ENCODE measurements at places on chromosomes 6 and 20. TPM values are rescaled to one million over a fixed set of nuclear protein-coding genes. Genes with fewer than 3 reads are reported as not detected.

DNA sequence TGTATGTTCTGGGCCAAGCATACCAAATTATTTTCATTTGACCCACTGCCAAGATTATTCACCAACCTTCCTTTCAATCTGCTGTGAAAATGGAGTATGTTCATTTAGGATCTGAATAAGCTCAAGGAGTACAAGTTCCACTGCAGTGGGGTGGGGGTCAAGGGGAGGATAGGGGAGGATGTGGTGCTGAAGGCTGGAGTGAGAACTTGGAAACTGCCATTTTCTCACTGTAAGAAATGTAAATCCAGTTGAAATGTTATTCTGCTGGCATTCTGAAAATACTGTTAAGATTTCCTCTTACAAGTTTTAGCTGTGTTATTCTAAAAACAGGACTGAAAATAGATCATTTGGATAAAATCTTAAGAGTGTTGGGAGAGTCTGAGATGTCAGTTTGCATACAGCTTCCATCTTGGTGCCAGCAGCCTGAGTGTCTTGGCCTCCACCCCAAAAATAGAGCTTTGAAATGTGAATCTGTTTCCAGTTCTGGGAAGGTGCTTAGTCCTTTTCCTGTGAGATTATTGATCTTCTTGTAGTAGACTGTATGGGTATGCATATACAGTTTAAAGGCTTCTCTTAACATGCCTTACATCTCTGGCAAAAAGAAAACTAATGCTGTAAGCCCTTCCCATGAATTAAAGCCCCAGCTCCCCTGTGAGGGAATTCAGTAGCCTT, 84.3 kb downstream of the CTNNBL1 start:
- DNase-seq = no peak

DUSP15 gene
- total RNA-seq = 49.5 TPM

DNA sequence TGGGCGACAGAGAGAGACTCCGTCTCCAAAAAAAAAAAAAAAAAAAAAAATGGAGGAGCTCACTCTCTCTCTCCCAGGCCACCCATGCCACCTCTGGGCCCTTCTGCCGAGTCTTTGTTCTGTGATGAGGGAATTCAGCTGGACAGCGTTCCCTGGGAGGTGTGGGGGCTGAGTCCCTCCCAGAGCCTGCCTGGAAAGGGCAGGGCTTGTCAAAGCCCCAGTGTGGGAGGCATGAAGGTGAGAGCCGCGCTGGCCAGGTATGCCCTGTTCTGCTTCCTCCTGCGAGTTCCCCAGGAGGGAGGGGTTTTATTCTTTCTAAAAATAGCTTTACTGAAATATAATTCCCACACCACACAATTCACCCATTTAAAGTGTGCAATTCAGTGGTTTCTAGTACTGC, 69.6 kb downstream of the TMEM242 start:
- DNase-seq = no peak

DNA sequence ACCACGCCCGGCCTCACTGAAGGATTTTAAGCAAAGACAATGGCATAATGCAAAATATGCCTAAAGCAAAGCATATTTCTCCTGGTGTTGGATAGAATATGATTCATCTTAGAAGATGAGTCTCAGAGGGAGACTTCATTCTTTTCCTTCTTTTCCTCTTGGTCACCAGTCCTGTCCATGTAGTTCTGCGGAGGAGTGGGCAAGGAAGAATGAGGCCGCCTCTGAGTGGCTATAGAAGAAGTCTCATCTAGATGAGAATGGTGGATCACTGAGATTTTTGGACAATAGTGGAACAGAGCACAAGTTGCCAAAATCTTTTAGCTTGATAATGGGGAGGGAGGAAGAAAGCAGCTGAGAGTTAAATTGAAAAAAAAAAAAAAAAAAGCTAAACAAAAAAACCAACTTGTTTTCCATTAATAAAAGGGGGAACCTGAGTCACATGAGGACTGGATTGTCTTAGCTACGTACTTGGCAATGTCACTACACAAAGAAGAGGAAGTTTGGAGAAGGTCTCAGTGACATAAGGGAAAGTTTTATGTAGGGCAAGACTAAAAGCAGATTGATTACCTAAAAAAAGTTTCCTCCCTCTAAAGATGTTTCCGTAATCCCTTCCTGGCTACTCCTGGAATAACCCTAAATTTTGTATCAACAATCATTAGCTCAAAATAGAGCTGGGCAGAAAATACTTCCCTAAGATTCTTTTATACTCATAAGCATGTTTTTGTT, 6.0 kb downstream of the CD83 start:
- no peak for DNase-seq

GRCh38 chr6:50655848-50656453, 57.4 kb upstream of the TFAP2D start:
- DNase-seq = no peak

DNA sequence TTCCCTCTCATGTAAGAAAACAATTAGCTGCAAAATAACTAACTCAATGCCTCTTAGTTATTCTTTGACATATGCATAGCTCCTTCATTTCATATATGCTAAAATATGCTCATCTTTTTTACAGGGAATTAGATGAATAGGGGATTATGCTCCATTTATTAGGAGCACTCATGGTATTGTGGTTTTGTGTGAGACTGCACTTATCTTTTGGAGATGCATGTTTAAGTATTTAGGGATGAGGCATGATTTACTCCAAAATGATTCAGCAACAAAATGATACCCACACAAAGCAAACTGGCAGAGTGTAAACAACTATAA, 8.8 kb downstream of the BNIP5 start:
- no peak for DNase-seq

Data from sciatic nerve (tissue), 2 donors.